ENCODE measurements at places on chromosomes 11 and 22.

DNA sequence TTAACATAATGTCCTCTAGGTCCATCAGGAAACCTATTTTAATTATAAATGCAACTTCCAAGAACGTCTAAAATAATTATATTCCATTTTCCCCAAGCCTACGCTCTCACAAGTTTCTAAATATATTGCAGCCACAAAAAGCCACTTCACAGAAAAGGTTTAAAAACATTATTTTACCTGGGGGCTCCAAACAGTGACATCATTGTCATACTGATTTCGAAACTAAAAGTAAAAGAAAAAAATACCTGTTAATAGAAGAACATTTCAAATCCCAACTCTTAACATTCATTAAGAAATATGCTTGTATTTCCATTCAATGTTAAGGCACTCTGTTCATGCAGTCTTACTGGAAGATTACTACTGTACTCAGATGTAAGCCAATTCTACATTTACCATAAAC is 1.4 kb downstream of the PSMA1 start:
- no peak for DNase-seq

DNA sequence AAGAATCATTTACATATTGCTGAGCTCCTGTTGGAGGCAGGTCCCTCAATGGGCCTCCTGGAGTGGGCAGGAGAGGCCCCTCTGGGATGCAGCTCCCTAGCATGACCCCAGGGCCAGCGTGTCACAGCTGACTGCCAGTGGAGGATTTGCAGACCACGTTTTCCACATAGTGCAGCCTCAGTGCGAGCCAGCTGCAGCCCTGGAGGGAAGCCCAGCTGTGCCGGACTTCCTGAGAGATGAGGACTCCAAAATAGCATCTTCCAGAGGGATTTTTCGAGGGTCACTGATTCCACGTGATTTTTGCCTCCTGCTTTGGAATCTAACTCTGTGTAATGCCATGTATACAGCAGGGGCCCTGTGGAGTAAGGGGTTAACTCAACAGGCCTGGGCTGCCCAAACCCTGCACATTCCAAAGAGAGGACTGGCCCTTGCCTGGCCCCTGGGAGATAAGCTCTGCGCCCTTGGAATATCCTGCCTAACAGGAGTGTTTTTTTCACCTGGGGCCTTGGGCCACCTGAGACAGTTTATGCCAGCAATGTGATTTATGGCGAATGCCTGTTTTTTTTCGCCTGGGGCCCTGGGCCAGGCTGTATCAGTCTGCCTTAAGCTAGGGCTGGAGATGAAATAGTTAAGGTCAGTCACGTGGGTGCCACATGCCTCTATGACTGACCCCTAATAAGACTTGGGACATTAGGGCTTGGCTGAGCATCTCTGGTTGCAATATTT is 47.4 kb downstream of the RPS6KA4 start:
- DNase-seq: no peak

DNA sequence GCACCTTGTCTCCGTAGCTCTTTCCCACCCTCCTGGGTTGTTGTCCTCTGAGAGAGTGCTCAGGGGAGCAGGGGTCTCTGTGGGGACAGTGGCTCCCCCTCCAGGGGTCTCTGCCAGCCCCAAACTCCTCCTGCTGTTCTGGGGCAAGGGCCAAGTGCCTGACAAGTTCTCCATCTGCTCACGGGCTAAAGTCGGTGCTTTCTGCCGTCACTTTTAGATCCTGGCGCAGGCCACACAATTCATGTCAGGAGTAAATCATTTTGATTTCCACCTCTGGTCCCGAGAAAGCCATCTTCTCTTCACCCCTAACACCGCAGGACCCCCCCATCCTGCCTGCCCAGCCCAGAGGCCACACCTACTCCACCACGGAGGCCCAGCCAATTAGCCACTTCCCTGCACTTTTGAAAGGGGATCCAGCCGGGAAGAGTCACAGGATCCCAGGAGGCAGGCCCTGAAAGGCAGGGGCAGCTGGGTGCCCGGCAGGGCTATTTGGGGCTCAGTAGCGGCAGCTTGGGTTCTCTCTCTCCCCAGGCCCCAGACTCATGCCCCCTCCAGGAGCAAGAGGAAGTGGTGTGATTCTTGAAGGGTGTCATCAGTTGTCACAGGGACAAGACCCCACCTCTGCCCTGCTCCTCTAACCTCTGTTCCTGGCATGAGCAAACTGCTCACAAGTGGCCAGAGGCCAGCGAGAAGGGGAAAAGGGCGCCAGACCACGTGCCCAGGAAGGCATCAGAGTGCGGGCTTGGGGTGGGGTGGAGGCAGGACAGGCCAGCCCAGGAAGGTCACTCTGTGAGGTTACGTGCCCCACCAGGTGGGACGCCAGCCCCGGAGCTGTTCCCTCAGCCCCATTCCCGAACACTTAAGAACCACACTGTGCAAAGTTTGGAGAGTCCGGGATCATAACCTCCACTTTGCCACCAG is 1.3 kb downstream of the MACROD1 start:
- no peak for DNase-seq

DNA sequence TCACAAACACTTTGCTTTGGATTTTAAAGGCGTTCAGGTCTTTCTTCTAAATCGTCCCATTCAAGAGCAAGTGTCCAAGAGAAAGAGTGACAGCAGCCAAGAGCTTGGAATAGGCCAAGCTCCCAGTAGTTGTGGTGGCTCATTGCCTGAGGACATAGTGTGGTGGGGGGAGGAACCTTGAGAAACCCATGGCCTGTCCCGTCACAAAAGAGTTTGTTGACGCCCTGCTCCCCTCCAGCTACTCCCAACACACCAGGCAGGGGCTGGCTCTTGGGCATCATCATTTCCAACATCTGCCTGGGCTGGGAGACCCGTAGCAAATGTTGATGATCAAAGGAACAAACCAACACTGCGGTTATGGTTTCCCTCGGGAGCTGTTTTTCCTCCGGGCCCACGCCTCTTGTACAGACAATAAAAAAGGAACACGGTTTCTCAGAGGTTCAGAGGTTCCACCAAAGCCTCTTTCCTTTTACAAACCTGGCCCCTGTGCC is 20.8 kb downstream of the FADS3 start:
- no peak for DNase-seq

- no peak for DNase-seq
These were observed 90.0 kb downstream of the BCR start for GRCh38 chr22:23270212-23270733.

Measured in SIG-M5 (cell line).